ENCODE measurements at places on chromosomes 1 and 21.

DNA sequence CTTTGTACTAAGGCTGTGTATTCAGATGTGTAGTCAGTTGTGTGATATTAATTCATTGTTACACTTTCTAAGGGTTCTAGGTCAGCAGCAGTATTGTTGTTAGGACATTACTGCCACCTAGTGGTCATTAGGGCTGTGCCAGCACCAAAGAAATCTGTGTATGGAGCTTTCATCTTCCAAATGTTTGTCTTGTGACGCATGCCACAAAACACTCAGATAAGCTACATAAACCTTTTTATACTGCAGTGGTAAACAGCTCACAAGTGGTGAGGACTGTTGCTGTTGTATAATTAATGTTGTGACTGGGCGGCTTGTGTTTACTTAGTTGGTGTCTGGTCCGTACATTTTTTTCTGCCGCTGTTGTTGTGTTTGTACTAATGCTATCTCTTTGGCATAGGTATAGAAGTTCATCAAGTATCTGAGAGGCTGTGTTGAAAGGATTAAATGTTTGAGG is 51.7 kb downstream of the S1PR1 start:
- peak; percentile 20 for DNase-seq

DNA sequence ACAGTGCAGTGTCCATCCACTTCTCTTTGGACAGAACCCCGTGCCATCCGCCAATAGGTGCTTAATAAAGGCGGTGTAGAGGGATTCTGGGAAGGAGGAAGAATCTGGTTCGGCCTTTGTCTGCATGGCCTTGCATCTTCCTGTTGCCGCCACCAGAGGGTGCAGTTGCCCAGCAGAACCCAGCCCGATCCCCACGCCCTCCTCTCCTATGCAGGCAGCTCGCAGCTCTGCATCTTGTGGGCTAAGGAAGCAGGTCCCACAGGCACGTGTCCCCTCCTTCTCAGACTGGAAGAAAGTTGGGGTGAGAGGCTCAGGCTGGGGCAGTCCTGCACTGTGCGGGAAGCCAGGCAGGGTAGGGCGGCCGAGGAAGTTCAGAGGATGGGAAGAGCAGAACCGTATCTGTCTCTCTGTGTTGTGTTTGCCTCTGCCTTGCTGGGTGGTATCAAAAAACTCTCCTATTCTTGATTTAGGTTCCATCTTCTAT is 20.8 kb downstream of the NAV1 start:
- DNase-seq, result peak; percentile 71

DNA sequence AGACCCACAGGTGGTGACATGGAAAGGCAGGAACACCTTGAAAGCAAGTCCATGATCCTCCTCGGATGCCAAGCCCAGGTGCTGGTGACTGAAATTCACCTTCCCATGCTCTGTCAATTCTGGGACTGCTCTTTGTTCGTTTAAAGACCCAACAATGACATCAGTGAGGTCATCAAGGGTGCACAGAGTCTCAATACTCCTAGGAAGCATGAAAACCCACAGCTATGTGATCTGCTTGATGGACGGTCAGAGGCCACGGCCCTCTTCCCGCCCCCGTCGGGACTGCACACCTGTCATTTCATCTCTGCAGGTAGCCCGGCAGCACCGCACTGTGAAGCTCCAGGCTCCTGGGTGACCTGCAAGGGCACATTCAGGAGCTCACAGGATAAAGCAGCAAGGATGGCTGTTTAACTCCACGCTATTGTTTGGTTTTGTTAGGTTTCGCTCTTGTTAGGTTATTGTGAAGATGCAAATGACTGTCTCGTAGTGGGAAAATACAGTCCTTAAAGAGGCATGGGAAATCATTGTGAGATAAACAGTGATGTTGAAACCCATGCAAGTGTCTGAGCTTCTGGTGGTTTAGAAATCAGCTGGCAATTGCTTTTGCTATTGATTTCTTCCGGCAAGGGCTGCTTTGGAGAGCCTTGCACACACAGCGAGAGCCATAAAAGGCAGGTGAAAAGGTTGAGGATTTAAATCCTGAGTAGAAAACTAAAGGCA is 124.8 kb upstream of the AJAP1 start:
- DNase-seq, result no peak

DNA sequence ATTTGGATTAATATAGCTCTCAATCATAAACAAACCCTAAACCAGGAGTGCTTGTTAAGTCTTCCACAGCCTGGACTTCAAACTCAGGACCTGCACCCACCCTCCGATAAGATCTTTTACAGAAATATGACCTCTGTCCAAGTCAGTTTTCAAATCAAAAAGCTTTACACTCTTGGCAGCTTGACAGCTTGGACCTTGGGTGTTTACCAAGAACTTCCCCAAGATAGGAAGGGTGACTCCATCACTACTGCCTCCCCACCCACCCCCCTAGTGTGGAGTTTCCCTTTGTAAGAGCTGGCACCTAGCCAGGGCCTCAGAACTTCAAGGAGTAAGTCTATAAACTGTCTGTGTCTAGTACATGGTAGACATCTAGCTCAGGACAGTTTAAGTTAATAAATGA is 9.6 kb downstream of the BCAR3 start:
- DNase-seq, result no peak

- no peak for DNase-seq
Measured at GRCh38 chr21:16258844-16259611, 529.2 kb downstream of the USP25 start.

GRCh38 chr1:18332576-18332975 is 148.2 kb upstream of the KLHDC7A start:
- no peak for DNase-seq

GRCh38 chr1:225426395-225427234 is 1.2 kb downstream of the LBR start:
- peak; percentile 11 for DNase-seq

DNA sequence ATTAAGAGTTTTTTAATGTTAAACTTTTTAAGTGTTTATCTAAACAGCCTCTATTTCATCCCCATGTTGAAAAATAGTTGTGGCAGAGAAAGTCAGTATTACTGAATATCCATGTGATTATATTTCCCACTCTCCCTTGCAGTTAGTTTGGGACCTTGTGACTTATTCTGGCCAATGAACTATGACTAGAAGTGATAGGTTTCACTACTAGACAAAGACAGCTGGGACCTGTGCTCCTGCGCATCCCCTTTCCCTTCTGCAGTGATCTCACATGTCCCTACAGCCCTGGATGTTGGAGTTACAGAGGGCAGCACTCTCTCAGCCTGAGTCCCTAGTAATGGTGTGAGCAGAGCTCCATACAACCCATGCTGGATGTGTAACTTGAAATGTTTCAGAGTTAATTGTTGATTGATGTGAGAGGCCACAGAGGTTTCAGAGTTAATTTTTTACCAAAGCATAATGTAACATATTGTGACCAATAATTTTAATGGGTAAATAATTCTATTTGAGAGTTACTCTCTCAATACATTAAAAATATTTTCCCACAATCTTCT is 18.7 kb upstream of the SAMD13 start:
- DNase-seq, result no peak

DNA sequence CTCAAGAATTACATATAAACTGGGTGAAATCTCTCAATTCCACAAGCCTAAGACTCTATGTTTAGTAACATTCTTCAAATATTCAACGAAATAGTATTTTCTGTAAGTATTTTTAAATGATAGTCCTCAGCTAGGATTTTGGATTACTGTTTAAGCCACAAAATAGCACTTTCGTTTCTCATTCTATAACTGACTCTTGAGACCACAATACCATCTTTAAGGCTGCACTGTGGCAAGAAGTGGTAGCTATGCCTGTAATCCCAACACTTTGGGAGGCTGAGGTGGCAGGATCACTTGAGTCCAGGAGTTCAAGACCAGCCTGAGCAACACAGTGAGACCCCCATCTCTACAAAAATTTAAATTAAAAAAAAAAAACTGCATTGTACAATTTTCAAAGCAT is 126.7 kb downstream of the CDC42BPA start:
- DNase-seq, result no peak

GRCh38 chr1:2180297-2181245 is 14.0 kb downstream of the FAAP20 start:
- no peak for DNase-seq

DNA sequence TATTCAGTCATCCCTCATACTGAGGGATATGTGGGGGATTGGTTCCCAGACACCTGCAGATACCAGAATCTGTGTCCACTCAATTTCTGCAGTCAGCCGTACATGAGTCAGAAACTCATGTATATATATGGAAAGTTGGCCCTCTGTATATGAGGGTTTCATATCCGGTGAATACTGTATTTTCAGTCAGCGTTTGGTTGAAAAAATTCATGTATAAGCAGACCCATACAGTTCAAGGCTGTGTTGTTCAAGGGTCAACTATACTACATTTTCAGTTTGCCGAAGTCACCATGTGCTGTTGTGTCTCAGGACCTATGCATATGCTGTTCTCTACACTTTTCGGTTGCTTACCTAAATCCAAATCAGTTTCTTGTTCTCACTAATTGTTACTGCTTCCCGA is 10.5 kb downstream of the AXDND1 start:
- no peak for DNase-seq

- no peak for DNase-seq
Measured at GRCh38 chr1:55636696-55637095, 421.5 kb upstream of the USP24 start.

- DNase-seq, result no peak
Measured at GRCh38 chr1:73953186-73953585, 244.8 kb downstream of the LRRIQ3 start.

DNA sequence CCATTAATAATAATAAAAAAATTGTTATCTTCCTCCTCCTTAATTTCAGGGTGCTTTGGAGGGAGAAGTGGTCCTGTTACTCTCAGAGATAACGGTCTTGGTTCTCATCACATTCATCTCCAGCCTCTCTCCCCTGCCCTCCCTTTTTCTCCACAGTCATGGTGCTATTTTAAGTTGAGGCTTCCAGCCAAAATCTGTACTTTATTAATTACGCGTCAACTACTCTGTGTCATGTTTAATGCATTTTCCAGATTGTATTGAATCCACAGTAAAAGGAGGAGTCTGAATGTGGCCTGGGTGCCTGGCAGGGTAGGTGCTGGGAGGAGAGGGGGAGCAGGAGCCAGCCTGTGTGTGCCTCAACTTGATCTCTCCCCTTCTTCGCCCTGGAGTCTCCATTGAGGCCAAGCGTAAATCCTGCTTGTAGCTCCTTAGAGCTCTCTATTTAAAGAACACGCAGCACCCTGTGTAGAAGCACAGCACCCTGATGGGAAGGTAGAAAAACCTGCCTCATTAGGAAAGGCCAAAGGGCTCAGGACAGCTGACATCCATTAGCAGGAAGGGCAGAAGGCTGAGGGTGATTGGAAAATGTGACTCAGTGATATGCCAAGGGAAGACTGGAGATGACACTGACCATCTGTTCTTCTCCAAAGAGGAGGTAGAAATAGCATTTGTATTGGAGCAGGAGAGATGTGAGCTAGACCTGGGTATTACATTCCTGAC is 82.4 kb downstream of the PLXNA2 start:
- peak; percentile 48 for DNase-seq

- no peak for DNase-seq
Measured at GRCh38 chr1:220925707-220926106, 46.5 kb downstream of the HLX start.

DNA sequence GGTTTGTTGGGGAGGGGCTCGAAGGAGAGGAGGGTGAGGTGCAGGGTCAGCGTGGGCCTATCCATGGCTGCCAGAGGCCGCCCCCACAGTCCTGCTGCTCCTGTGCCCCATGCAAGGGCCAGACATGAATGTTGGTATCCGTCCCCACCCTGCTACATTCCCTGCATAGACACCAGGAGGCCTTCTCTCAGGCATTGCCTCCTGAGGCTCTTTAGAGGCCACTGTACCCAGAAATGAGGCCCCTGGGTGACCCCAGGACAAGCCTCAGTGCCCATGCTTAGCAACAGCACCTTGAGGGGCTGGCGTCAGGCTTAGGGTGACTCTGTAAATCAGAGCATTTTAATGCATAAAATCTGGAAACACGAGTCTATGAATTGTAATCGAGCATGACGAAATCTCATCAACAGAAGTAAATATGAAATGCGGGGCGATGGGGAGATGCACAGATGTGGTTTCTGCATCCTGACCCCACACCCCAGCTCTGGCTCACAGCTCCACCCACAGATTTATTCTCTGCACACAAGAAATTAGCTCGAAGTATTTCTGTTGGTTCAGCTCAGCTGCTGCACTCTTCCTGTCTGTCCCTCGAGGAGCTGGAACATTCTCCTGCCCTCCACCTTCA is 124.0 kb upstream of the CSF3R start:
- no peak for DNase-seq

- no peak for DNase-seq
Measured at GRCh38 chr21:21162786-21163185, 164.6 kb downstream of the NCAM2 start.

DNA sequence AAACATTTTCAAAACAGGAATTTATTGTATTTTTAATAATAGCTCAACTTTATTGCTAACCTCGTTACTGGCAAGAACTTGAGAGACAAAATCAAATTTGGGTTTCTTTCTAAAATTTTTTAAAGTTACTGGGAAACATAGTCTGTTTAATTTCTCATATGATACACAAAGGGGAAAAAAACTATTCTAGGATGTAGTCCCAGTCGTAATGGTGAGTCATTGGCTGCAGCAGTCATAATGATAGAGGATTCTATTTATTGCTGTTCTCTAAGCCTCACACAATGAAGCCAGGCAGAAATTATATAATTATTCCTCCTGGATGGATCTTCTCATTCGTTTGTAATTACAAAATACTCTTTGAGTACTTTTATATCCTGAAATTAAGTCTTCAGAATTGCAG is 326.5 kb upstream of the SGIP1 start:
- no peak for DNase-seq

GRCh38 chr1:18978706-18979105 is 22.2 kb upstream of the IFFO2 start:
- no peak for DNase-seq

GRCh38 chr1:38991638-38992411 is 749 bp downstream of the AKIRIN1 start:
- DNase-seq, result peak; percentile 98

DNA sequence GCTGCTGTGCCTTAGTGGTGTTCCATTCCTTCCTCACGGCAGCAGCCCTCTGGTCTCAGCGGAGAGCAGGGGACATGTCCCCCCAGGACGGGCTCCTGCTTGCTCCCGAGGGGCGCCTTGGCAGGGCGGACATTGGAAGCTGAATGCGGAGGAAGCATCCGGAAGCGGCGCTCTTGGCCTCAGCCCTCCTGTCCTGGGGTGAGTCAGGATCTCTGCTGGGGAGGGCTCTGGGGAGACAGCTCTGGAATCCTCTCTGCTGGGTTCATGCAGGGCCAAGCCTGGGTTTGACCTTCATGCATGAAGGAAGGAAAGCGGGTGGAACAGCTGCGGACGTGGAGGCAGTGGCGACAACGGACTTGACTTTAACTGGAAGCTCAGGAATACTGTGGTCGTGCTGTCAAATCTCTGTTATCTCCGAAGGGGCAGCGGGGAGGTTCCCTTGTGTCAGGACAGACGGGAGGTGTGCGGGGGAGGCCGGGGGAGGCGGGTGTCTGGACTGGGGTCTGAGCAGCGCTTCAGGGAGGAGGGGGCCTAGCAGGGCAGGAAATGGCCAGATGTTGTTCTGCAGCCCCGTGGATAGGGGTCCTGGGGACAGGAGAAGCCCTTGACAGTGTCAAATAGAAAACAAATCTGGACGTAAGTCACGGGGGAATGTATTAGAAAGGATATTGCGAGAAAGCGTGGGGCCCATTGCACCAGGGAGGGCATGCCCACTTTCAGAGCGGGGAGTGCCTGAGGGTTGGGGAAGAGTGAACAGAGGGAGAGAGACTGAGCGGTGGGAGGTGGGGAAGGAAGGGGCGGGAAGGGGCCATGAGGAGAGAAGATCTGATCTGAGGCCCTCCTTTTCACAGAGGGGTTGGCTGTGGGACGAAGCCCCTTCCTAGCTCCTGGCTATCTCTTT is 26.6 kb downstream of the CRYAA start:
- DNase-seq, result no peak

- no peak for DNase-seq
Measured at GRCh38 chr1:54940042-54940441, 40.4 kb upstream of the TMEM61 start.

GRCh38 chr1:170562646-170563338 is 30.8 kb downstream of the GORAB start:
- DNase-seq, result no peak

Measured in DMS 273 treated with DMSO at 0.1 percent for 48 hours (cell line).